ENCODE measurements at places on chromosomes 6 and 20. TPM values are rescaled to one million over a fixed set of nuclear protein-coding genes. Genes with fewer than 3 reads are reported as not detected.

DNA sequence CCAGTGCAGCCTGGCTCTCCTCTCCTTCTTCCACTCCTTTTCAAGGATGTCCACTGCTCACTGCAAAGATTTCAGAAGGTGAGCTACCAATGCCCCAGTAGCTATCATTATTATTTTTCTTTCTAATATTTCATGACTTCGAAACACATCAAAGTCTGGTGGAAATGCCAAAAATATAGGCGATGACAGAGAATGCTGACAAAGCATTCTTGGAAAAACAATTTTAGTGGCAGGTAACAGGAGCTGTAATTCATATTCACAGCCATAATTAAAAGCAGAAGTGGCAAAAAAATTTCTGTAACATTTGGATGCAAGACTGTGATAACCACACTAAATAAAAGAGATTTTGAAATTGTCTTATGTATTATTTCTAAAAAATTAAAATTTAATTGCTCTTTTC, 133.6 kb downstream of the RALGAPA2 start:
- DNase-seq = no peak

DNA sequence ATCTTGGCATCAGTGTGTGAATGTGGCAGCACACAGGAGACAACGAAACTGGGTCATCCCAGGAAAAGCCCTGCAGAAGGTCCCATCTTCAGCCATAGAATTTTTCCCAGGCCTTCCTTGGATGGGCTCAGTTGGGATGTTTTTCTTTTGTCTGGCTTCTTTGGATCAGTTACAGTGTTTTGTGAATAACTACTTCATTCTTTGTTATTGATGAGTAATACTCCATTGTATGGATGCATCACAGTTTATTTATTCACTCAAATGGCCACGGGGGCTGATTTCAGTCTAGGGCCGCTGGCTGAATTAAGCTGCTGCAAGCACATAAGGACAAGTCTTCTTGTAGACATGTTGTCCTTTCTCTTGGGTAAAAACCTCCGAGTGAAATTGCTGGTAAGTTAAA, 81.3 kb upstream of the CD93 start:
- no peak for DNase-seq

DNA sequence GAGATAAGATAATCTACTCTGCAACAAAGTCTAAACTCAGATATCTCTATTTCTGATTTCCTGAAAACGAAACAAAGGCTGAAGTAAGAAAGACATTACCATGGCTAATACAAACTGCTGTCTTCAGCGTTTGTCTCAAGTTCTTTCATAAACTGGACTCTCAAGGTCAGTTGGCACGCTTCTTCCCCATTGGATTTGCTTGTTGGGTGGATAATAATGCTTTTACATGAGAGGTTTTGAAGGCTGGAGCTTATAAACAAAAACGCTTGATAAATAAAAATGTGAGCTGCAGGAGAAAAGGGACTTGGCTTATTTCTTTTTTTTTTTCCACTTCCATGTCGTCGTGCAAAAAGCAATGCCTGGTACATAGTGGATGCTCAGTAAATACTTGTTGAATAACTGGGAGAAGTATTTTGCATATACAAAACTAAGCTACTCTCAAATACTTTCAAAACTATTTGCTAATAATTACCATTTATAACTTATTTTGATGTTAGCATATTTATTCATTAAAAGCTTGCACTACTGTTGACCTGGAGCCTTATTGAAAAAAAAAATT, 65.7 kb upstream of the EEF1A1 start:
- DNase-seq = peak; percentile 62

- DNase-seq = peak; percentile 7
These were observed 706.2 kb upstream of the GJE1 start for GRCh38 chr6:141426400-141426980.

- DNase-seq = no peak
These were observed 178.0 kb downstream of the DTNBP1 start for GRCh38 chr6:15484821-15485220.

DNA sequence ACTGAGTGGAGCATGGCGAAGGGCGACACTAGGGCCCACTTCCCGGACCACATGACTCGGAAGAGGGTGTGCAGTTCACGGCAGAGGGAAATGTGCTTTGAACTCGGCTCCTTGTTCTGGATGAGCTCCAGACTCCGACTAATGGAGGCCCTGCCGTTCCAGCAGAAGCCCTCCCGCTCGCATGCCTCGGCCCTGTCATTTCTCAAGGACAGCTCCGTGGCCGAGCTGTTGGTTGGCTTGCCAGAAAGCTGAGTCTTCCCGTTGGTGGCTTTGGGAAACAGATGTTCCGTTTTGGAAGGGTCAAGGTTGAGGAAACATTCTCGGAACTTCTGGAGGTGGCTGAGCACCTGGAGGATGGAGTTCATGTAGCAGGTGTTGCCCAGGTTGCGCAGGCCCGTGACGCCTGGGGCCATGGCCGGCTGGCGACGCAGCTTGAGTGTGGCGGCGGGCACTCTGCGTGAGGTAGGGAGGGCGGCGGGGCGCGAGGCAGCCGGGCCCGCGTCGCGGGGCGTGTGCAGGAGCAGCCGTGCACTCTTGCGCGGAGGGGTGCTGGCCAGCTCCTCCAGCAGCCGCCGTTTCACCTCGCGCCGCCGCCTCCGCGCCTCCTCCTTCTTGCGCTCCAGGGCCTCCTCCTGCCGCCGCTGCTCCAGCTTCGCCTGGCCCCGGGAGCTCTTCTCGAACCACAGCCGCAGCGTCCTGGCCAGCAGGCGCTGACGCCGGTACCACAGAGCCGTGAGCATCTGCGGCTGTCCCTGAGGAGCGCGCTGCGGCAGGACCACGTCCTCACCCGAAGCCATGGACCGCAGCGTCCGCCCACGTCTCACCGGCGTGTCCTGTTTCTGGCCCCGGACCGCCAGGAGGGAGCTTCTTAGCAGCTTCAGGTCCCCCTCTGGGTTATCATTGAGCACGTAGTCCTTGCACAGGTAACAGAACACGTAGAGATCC, 18.6 kb downstream of the TOMM6 start:
- no peak for DNase-seq

GRCh38 chr6:100775667-100776066, 105.5 kb downstream of the ASCC3 start:
- DNase-seq = no peak

- peak; percentile 86 for DNase-seq
These were observed 98.1 kb downstream of the HIVEP2 start for GRCh38 chr6:142846883-142847287.

DNA sequence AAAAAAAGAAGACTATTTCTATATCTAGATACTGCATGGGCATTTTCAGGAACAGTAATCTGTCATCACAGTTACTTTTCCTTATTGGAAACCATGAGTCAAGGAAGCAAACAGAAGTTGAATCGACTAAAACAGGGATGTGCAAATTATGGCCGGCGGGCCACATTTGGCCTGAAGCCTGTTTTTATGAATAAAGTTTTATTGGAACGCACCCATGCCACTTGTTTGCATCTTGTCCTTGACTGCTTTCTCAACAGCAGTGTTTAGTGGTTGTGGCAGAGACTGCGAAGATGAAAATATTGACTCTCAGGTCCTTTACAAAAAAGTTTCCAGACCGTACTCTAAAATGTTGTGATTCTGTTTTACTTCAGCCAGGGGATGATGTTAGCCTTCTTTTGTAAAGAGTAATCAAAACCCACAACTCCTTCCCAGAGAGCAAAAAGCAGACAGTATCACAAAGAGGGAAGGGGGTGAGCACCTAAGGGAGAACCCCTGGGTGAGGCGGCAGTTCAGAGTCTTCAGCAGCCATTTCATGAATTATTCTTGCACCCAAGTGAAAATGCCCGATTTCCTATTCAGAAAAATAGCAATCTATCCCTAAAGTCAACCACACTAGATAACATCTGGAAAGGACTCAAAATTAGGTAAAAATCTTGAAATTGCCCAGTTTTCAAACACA, 190.4 kb downstream of the MYLK4 start:
- DNase-seq = no peak

DNA sequence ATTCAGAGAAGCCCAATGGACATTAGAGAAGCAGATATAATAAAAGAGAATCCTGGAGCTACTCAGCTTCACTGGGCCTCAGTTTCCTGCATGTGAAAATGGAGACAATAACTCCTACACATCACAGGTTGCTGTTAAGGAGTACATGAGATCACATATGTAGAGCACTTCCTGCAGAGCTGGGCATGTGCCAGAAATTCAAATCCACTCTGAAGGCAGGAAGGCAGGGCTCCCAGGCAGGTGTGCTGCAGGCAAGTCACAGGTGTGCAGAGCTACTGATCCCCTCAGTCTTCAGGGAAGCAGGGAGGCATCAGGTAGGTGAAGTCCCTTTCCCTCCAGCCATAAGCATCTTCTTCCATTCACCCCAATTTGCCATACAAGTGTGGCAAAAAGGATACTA, 48.0 kb downstream of the DST start:
- no peak for DNase-seq

GRCh38 chr6:105402090-105402938, 568 bp downstream of the PREP start:
- DNase-seq = peak; percentile 49

- no peak for DNase-seq
These were observed 3.5 kb downstream of the MCUR1 start for GRCh38 chr6:13810688-13811446.

- DNase-seq = no peak
These were observed 952.6 kb upstream of the MAP3K7 start for GRCh38 chr6:91539456-91539855.

GRCh38 chr6:68740828-68741500, 105.9 kb downstream of the ADGRB3 start:
- DNase-seq = no peak

- no peak for DNase-seq
These were observed 100.8 kb downstream of the TNFAIP3 start for GRCh38 chr6:137967689-137968454.

DNA sequence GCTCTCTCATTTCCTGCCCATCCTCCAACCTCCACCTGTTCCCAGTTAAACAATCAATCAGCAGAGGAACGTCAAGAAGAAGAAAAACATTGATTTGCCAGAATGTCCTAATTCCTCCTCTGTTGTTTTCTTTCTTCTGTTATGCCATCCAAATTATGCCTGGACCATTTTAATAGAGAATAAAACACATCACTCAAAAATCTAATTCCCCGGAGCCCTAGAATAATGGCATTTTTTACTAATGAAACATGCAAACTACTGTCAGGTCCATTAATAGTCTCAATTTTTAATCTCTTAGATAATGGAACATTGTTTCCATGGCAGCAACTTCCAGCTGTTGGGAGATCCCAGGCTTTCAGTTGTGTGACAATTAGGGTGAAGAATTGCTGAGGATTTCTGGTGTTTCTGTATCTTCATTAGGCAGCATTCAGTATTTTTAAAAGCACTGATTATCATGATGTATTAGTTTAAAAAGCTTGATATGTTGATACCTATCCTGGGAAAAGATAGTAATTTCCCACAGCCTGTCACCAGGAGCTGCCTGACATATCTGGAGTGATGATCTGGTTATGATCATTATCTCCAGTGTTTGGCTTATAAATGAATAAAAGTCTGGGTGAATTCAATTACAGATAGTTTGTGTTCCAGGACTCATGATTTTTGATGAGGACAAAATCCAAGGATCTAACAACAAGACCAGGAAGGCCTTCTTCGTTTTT, 209.8 kb downstream of the TPBG start:
- no peak for DNase-seq

- DNase-seq = peak; percentile 51
These were observed 1.6 kb downstream of the SIRPD start for GRCh38 chr20:1555952-1556351.

- DNase-seq = no peak
These were observed 13.3 kb upstream of the RIPOR2 start for GRCh38 chr6:24949020-24949569.

DNA sequence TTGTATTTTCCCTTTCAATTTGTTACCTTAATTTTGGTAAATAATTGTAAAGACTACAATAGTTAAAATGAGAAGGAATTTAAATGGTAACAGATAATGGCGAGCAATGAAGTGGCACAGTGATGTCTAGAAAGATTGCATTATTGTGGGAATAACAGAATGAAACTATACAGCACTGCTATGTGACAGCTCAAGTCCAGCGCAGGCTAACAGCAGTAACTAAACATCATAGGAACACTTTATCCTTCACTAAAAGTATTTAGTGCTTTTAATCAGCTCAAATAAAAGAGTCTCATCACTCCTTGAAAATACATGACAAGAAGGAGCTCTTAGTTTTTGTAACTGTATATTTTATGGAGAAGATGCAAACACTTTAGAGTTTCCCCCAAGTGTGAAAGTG, 190.8 kb downstream of the TENT5A start:
- DNase-seq = no peak

GRCh38 chr6:22147921-22148776, 148.7 kb downstream of the PRL start:
- peak; percentile 84 for DNase-seq

DNA sequence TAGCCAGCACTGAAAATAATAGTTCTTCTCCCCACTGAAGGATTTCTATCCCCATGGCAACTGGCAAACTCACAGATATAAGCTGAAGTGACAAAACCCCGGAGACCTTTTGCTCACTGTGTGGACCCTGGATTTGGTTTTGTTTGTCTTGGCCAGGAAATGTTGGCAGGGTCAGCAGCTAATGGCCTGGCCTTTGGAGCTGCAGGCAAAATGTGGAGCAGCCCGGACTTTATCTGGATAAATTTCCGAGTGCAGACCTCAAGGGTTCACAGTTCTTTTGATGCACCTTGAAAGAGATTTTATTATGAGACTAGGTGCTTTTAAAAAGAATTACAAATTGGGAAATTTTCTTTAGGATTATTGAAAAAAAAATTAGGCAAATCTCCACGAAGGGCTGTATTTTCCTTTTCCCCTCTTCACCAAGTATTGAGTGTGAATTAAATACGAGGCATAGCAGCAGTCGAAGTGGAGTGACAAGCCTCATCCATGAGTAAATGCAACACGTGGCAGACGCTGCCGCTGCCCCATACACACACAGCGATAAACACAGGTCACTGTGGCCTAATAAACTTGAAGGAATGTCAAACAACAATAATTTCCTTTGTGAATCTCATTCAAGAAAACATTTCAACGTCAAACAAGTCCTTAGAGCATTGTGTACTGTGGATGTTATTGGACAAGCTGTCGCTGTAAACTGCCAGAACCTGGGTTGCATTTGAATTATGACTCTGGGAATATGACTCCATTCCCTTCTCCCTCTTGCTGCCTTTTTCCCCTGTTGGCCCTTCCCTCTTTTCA, 35.1 kb upstream of the CCN6 start:
- peak; percentile 78 for DNase-seq

Gene KHDC1L
- total RNA-seq = not detected

Gene CRISP2
- total RNA-seq = not detected

Gene PLA2G7
- 0.59 TPM for total RNA-seq

Gene MDFI
- 5.0 TPM for total RNA-seq

Gene SRMS
- not detected for total RNA-seq

Gene PBOV1
- not detected for total RNA-seq

Gene SLC16A10
- total RNA-seq = not detected

Gene TFAP2B
- total RNA-seq = not detected

Gene OPRM1
- total RNA-seq = not detected

Gene FOXC1
- 1.7 TPM for total RNA-seq

Gene NNAT
- not detected for total RNA-seq

Gene EFHC1
- 37.7 TPM for total RNA-seq

Gene DEK
- 227 TPM for total RNA-seq
